ENCODE measurements at places on chromosomes 7 and 10. TPM values are rescaled to one million over a fixed set of nuclear protein-coding genes. Genes with fewer than 3 reads are reported as not detected.

Gene VSTM4
- 9.1 TPM for total RNA-seq

Gene KCNIP2
- 1.8 TPM for total RNA-seq

Gene ABI1
- 21.7 TPM for total RNA-seq

Gene SLC4A2
- total RNA-seq, result 78.7 TPM

Gene ASZ1
- total RNA-seq, result not detected

Gene ANKRD30A
- total RNA-seq, result not detected

Gene VWDE
- total RNA-seq, result not detected

Gene ITPRID1
- not detected for total RNA-seq

Gene TRPV5
- not detected for total RNA-seq

Gene OR9A2
- total RNA-seq, result not detected
